ENCODE measurements at places on chromosomes 6 and 20.

GRCh38 chr6:95596021-95596420, 18.7 kb downstream of the MANEA start:
- no peak for DNase-seq

DNA sequence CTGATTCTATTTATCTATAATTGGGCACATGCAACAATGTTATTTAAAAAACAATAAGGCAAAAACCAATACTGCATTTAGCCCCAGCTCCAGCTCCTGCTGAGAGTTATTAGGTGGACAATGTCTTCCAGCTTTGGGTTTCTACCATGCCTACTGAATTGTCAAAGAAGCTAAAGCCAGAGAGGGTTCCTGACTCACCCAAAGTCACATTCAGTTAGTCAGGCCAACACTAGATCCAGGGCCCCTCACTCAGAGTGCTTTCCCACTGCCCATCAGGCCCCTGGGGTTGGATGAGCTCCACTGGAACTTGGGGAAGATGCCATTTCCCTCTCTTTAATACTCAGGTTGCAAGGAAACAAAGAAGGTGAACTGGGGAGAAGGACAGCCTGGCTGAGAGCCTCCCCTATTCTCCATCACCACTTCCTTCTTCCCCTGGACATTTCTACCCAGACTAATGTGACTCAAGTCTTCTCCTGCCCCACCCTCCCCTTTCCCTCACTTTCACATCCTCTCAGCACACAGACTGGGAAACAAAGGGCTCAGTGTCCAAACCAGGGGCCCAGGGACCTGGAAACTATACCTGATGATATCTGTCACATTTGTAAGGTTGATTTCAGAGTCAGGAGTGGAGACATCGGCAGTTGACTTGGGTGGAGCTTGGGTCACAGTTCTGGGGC, 6.0 kb downstream of the TREM1 start:
- DNase-seq = no peak

GRCh38 chr6:157693867-157694266, 129.2 kb upstream of the SNX9 start:
- DNase-seq = no peak

- no peak for DNase-seq
Measured at GRCh38 chr20:22159276-22159675, 425.1 kb downstream of the FOXA2 start.

DNA sequence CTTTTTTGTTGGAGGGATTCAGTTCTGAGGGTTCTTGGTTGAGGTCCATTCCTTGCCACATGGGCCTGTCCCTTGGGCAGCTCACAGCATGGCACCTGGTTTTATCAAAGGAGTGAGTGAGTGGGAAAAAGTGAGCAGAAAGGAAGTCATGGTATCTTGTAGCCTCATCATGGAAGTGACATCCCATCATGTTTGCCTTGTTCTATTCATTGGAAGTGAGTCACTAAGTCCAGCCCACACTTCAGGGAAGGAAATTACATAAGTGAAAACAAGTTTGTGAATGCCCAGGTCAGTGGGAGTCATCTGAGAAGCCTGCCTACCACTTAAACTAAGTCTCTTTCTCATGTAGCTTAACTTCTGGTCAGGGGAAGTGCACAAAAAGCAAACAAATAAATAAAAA, 32.8 kb upstream of the ZNFX1 start:
- no peak for DNase-seq

DNA sequence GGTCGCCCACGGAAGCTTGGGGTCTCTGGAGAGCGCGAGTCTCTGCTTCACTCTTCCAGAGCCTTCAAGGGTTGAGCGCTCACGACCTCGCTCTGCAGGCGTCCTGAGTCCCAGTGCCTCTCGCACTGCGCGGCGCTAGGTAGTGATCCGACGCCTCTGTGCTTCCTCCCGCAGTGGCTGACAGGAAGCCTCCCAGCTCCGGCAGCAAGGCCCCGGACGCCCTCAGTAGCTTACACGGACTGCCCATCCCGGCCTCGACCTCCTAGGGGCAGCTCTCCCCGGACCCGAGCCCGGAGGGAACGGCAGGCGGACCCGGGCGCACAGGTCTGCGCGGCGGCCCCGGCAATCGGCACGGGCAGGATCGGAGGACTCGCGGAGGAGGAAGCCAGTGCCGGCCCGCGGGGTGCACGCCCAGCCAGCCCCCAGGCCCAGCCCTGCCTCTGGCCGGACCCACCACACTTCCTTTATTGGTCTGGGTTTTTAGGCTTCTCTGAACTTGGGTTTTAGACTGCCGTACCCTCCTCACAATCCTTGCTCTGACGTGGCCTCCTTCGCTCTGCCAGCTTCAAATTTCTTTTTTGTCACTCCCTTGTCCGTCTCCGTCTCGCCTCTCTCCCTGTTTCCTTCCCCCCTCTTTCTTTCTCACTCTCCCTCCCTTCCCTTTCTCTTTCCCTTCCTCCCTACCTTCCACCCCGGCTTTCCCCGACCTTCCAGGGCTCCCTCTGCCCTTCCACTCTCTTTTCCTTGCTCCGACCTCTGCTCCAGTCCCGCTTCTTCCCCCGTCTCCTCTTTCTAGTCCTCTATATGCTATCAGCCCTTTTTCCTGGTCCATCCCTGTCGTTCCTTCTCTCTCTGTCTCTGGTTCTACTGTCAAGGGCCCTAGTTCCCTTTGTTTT, 9.1 kb downstream of the PAX1 start:
- DNase-seq = no peak

All from left kidney (tissue), 8 donors.